ENCODE measurements at places on chromosomes 16 and 17. TPM values are rescaled to one million over a fixed set of nuclear protein-coding genes. Genes with fewer than 3 reads are reported as not detected.

DNA sequence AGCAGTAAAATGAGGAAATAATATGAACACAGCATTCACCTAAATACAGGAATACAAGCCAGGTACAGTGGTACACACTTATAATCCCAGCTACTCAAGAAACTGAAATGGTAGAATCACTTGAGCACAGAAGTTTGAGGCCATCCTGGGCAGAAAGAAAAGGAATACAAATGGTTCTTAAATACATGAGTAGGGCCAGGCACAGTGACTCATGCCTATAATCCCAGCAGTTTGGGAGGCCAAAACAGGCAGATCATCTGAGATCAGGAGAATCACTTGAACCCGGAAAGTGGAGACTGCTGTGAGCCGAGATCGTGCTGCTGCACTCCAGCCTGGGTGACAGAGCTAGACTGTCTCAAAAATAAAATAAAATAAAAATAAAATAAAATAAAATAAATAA lies 23.0 kb upstream of the SMG8 start:
- no peaks in the 10 kb centered on the region for H3K4me1 ChIP-seq
- H3K4me3 ChIP-seq: no peak overlapping the region
- no peaks in the 10 kb centered on the region for H3K27me3 ChIP-seq
- peaks cover 5% of the 10 kb centered on the region for H3K36me3 ChIP-seq

Gene NECAB2
- total RNA-seq: 0.21 TPM

Gene ZNF594
- 10.4 TPM for total RNA-seq

GRCh38 chr17:48416971-48417370 lies 13.0 kb downstream of the SKAP1 start:
- peaks cover 53% of the 10 kb centered on the region for H3K27me3 ChIP-seq
- no peak overlapping the region for H3K27ac ChIP-seq
- H3K4me3 ChIP-seq: no peak overlapping the region
- H3K4me1 ChIP-seq: no peaks in the 10 kb centered on the region
- no peak for DNase-seq

Gene TBC1D3C
- total RNA-seq: not detected

GRCh38 chr17:75828076-75828400 lies 16.2 kb downstream of the UNC13D start:
- H3K4me3 ChIP-seq: no peak overlapping the region
- no peaks in the 10 kb centered on the region for H3K27me3 ChIP-seq
- H3K27ac ChIP-seq: peak overlapping the region; percentile 27
- DNase-seq: no peak
- peaks cover 3% of the 10 kb centered on the region for H3K36me3 ChIP-seq

Gene PMP22
- 204 TPM for total RNA-seq

- no peak for DNase-seq
- H3K27ac ChIP-seq: no peak overlapping the region
- H3K4me1 ChIP-seq: peaks cover 13% of the 10 kb centered on the region
- no peaks in the 10 kb centered on the region for H3K27me3 ChIP-seq
- no peak overlapping the region for H3K4me3 ChIP-seq
- peaks cover 14% of the 10 kb centered on the region for H3K36me3 ChIP-seq
Measured at GRCh38 chr16:85653290-85653891, 35.4 kb downstream of the GINS2 start.

- H3K4me1 ChIP-seq: no peaks in the 10 kb centered on the region
- no peak for DNase-seq
- H3K27ac ChIP-seq: no peak overlapping the region
- H3K4me3 ChIP-seq: no peak overlapping the region
Measured at GRCh38 chr17:56448371-56448770, 145.1 kb upstream of the NOG start.

GRCh38 chr17:10875984-10876555 lies 38.2 kb upstream of the PIRT start:
- no peak overlapping the region for H3K27ac ChIP-seq
- H3K36me3 ChIP-seq: no peaks in the 10 kb centered on the region
- peak; percentile 85 for DNase-seq
- no peaks in the 10 kb centered on the region for H3K27me3 ChIP-seq

DNA sequence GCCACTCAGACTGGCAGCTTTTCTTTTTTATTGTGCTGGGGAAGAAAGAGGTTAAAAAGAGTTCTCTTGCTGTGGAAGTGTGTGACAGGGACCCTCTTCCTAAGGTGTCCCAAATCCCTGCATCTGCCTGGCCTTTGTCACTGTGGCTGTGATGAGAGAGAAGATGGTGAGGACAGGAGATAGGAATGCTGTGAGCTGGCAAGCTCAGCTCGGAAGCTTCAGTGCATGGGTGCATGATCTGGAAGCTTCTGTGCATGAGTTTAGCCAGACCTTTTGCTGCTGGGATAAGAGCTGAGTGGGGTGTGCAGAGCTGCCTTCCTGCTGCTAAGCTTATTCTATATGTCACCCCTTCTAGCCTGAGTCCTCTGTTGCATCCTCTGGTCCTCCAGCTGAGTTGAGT lies 103.3 kb upstream of the CACNG3 start:
- H3K27me3 ChIP-seq: no peaks in the 10 kb centered on the region
- no peaks in the 10 kb centered on the region for H3K36me3 ChIP-seq
- no peak for DNase-seq
- H3K4me1 ChIP-seq: no peaks in the 10 kb centered on the region

DNA sequence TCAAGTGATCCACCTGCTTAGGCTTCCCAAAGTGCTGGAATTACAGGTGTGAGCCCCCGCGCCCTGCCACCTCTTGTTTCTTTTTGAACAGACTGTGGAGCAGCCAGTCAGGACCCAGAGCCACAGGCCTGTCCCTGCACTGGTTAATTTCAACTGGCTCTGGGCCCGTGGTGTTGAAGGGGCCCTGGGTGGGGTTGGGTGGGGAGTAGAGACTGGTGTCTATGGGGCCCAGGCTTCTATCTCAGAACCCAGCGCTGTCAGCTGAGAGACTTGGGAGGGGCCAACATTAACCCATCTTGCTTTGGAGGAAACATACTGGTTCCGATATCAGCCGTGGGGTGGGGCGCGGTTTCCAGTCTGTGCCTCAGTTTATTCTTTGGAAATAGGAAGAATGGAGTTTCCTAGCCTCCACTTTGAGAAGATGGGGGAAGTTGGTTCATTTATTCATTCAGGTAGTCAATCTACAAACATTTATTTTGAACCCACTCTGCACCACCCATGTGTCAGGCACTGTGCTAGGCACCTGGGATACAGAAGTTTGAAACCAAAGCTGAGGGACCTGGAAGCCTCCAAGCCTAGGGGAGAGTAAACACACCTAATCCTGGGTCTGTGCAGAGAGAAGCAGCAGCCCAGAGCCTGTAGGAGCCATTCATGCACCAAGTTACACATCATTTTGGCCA lies 15.5 kb upstream of the SLC4A1 start:
- H3K4me1 ChIP-seq: peaks cover 11% of the 10 kb centered on the region
- H3K27me3 ChIP-seq: peaks cover 11% of the 10 kb centered on the region
- no peaks in the 10 kb centered on the region for H3K36me3 ChIP-seq

- no peak overlapping the region for H3K4me3 ChIP-seq
- DNase-seq: no peak
- H3K36me3 ChIP-seq: no peaks in the 10 kb centered on the region
- H3K27me3 ChIP-seq: peaks cover 2% of the 10 kb centered on the region
- H3K27ac ChIP-seq: no peak overlapping the region
Measured at GRCh38 chr17:21345236-21345635, 30.9 kb upstream of the KCNJ12 start.
